ENCODE measurements at places on chromosomes 5 and 9. TPM values are rescaled to one million over a fixed set of nuclear protein-coding genes. Genes with fewer than 3 reads are reported as not detected.

DNA sequence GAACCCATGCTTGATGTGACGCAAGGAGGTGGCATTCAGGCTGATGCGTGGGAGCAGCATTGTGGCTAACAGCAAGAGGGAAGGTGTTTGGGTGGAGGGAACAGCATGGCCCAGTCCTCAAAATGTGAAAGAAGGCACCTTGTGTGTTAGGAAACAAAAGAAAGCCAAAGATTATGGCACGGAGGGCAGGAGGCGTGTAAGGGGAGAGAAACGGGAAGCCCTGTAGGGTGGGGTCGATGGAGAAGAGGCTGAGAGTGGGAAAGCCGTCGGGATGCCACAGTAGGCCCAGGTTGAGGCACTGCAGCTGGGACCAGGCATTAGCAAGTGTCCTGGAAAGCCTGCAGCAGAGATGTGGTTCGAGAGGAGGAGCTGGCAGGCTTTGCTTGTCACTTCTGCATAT, 241.1 kb downstream of the GADD45G start:
- no peak overlapping the region for H3K27ac ChIP-seq
- H3K4me1 ChIP-seq = no peaks in the 10 kb centered on the region
- DNase-seq = no peak
- H3K27me3 ChIP-seq = peaks cover 5% of the 10 kb centered on the region

GRCh38 chr9:79658926-79659325, 87.2 kb downstream of the TLE4 start:
- DNase-seq = no peak
- no peak overlapping the region for H3K27ac ChIP-seq
- no peaks in the 10 kb centered on the region for H3K27me3 ChIP-seq
- no peak overlapping the region for H3K4me3 ChIP-seq
- H3K4me1 ChIP-seq = no peaks in the 10 kb centered on the region

DNA sequence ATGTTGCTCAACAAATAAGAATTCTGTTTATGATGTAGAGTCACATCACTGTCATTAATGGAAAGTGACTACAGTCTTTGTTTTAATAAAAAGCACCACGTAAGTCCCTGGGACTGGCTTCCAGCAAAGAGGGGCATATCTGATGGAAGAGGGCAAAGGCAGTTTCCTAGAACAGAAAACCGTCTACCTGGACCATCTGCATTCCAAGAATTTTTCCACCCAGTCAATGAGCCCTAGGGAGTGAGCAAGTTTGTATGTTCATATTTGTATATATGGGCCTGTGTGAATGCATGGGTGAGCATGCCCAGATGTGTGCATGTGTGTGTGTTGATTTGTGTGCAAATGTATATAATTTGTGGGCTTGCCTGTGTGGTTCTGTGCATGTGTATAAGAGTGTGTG, 156.8 kb upstream of the SEMA6A start:
- no peaks in the 10 kb centered on the region for H3K27me3 ChIP-seq
- no peak for DNase-seq
- H3K4me1 ChIP-seq = no peaks in the 10 kb centered on the region
- no peak overlapping the region for H3K27ac ChIP-seq

- no peak overlapping the region for H3K27ac ChIP-seq
- H3K4me3 ChIP-seq = no peak overlapping the region
- H3K36me3 ChIP-seq = no peaks in the 10 kb centered on the region
- no peak for DNase-seq
Observed at GRCh38 chr9:73231203-73231602, 79.5 kb downstream of the ANXA1 start.

DNA sequence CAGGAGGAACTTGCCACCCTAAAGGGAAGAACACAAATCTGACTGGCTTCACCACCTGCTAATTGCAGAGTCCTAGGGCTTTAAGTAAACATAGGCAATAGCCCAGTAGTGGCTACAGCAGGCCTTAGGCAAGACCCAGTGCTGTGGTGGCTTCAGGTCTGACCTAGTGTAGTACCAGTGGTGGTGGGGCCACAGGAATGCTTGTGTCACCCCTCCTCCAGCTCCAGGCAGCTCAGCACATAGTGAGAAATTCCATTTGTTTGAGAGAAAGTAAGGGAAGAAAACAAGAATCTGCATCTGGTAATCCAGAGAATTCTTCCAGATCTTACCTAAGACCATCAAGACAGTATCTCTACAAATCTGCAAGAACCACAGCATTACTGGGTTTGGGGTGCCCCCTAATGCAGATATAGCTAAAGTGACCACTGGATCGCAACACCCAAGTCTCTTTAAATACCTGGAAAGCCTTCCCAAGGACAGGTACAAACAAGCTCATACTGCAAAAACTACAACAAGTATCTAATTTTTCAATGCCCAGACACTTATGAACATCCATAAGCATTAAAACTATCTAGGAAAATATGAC, 102.6 kb upstream of the TRPM3 start:
- H3K27me3 ChIP-seq = no peaks in the 10 kb centered on the region
- no peak overlapping the region for H3K4me3 ChIP-seq
- H3K27ac ChIP-seq = no peak overlapping the region
- H3K36me3 ChIP-seq = no peaks in the 10 kb centered on the region
- DNase-seq = no peak

GRCh38 chr5:13510616-13511015, 433.9 kb downstream of the DNAH5 start:
- H3K4me1 ChIP-seq = no peaks in the 10 kb centered on the region
- no peaks in the 10 kb centered on the region for H3K27me3 ChIP-seq
- H3K4me3 ChIP-seq = no peak overlapping the region
- no peak for DNase-seq
- no peaks in the 10 kb centered on the region for H3K36me3 ChIP-seq

DNA sequence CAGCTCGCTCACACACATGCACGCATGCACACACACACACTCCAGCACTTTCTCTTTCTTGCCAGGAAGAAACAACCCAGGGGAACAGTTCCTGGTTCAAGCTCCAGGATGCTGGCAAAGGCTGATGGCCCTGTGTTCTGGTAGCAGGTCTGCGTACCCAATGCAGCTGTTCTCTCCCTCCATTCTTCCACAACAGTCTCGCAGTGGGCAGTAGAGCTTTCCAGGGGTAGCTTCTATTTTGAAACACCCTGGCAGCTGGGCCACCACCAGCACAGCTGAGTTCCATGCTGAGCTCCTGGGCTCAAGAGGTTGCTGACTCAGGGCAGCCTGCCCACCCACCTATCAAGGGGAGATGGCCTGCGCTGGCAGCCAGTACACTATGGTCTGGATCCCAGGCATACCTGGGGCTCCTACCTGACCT, 4.7 kb downstream of the VDAC1 start:
- no peak for DNase-seq
- H3K36me3 ChIP-seq = peaks cover 3% of the 10 kb centered on the region
- peaks cover 28% of the 10 kb centered on the region for H3K4me1 ChIP-seq
- H3K27me3 ChIP-seq = no peaks in the 10 kb centered on the region
- H3K4me3 ChIP-seq = no peak overlapping the region

DNA sequence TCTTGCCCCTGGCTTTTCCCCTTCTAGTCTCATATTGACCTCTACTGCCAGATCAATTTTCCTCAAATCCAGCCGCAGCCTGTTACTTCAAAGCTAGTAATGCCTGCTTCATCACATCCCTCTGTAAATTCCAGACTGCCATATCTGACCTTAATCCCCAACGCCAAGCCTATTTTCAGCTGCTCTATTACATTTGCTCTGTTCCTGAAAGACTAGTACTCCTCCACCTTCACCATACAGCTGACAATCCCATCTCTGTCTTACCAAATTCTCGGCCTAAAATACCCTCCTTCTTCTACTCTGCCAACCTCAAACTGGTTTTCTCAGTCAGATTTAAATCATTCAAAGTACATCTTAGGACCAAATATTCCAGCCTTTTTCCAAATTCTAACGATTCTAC, 420.2 kb downstream of the RAB3C start:
- no peaks in the 10 kb centered on the region for H3K4me1 ChIP-seq
- no peaks in the 10 kb centered on the region for H3K27me3 ChIP-seq
- no peak for DNase-seq

- no peak overlapping the region for H3K4me3 ChIP-seq
- H3K27me3 ChIP-seq = no peaks in the 10 kb centered on the region
- no peaks in the 10 kb centered on the region for H3K4me1 ChIP-seq
- H3K36me3 ChIP-seq = no peaks in the 10 kb centered on the region
- DNase-seq = no peak
- no peak overlapping the region for H3K27ac ChIP-seq
Observed at GRCh38 chr9:83060556-83060955, 2.4 kb downstream of the RASEF start.

GRCh38 chr5:160903076-160903475, 51.1 kb upstream of the ATP10B start:
- H3K4me3 ChIP-seq = no peak overlapping the region
- DNase-seq = no peak
- no peak overlapping the region for H3K27ac ChIP-seq
- peaks cover 7% of the 10 kb centered on the region for H3K27me3 ChIP-seq
- no peaks in the 10 kb centered on the region for H3K36me3 ChIP-seq

GRCh38 chr5:94847726-94848125, 229.3 kb downstream of the SLF1 start:
- DNase-seq = no peak
- no peaks in the 10 kb centered on the region for H3K27me3 ChIP-seq
- H3K36me3 ChIP-seq = no peaks in the 10 kb centered on the region
- H3K4me3 ChIP-seq = no peak overlapping the region
- H3K27ac ChIP-seq = no peak overlapping the region

GRCh38 chr9:123302348-123303214, 34.2 kb upstream of the STRBP start:
- DNase-seq = no peak
- H3K36me3 ChIP-seq = no peaks in the 10 kb centered on the region
- peaks cover 12% of the 10 kb centered on the region for H3K4me1 ChIP-seq
- no peak overlapping the region for H3K4me3 ChIP-seq
- no peak overlapping the region for H3K27ac ChIP-seq

DNA sequence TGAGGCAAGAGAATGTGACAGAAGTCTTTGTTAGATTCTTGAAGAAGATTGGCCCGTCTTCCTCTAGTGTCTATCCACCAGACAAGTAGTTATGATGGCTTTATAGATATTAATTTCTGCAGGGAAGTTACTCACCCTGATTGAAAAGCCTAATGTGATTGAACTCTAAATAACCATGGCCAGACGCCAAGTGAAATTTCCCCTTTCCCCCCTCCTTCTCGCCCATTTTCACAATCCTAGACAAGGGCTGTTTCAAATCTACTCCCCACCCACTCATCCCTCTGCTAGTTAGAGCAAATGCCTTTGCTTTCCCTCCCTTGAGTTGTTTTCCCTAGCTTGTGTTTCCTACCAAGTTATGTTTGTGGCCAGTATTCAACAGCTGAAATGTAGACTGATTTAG, 182.5 kb downstream of the TMEM167A start:
- no peak overlapping the region for H3K27ac ChIP-seq
- no peaks in the 10 kb centered on the region for H3K27me3 ChIP-seq
- H3K36me3 ChIP-seq = no peaks in the 10 kb centered on the region
- DNase-seq = no peak

DNA sequence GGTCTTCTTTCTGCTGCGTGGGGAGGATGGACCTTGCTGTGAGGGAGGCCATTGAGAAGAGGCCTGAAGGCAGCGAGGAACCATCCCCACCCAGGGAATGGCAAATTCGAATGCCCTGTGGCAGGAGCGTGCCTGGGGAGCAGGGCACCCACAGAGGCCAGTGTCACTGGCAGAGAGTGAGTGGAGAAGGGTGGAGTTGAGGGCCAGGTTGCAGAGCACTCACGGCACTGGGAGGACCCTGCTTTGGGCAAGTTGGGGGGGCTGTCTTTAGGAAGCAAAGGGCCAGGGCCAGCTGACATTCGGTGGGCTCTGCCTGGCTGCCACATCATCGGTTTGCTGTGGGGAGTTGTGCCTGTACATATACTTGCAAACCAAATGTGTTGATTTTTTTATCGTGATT, 47.2 kb downstream of the SYK start:
- H3K36me3 ChIP-seq = no peaks in the 10 kb centered on the region
- H3K27ac ChIP-seq = no peak overlapping the region
- H3K27me3 ChIP-seq = no peaks in the 10 kb centered on the region
- no peak overlapping the region for H3K4me3 ChIP-seq

DNA sequence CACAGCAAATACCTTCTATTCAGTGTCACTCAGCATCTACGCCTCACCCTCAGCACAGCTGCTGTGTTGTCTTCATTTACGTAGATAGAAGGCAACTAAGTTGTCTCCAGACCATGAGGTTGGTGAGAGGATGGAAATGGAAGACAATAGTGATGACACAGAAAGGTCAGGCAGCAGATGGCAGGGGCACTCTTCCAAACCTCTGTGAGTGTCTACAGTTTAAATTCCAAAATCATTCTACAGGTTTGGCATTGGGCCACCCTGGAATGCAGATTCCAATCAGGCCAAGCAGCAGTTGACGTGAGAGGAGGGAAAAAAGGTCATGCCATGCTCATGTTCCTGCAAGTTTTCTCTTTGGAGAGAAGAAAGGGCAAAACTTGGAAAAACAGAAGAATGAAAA, 68.7 kb upstream of the ADAMTSL1 start:
- no peak for DNase-seq
- no peaks in the 10 kb centered on the region for H3K4me1 ChIP-seq
- no peak overlapping the region for H3K4me3 ChIP-seq

GRCh38 chr5:170746075-170746960, 37.2 kb upstream of the GABRP start:
- H3K4me1 ChIP-seq = peaks cover 4% of the 10 kb centered on the region
- H3K4me3 ChIP-seq = no peak overlapping the region
- no peak overlapping the region for H3K27ac ChIP-seq
- DNase-seq = no peak
- no peaks in the 10 kb centered on the region for H3K36me3 ChIP-seq
- H3K27me3 ChIP-seq = peaks cover 2% of the 10 kb centered on the region

GRCh38 chr5:113218200-113218599, 216.6 kb downstream of the TSSK1B start:
- H3K27me3 ChIP-seq = no peaks in the 10 kb centered on the region
- no peaks in the 10 kb centered on the region for H3K36me3 ChIP-seq
- H3K27ac ChIP-seq = no peak overlapping the region

- H3K27me3 ChIP-seq = no peaks in the 10 kb centered on the region
- no peaks in the 10 kb centered on the region for H3K4me1 ChIP-seq
- no peaks in the 10 kb centered on the region for H3K36me3 ChIP-seq
- H3K4me3 ChIP-seq = no peak overlapping the region
- H3K27ac ChIP-seq = no peak overlapping the region
Observed at GRCh38 chr9:133971981-133972941, 19.9 kb downstream of the VAV2 start.

Gene BRIX1
- 20.5 TPM for total RNA-seq

Gene LCN9
- not detected for total RNA-seq

Gene KCTD16
- total RNA-seq = not detected

Gene ARHGAP26
- total RNA-seq = 40.5 TPM

Gene NTMT1
- 37.4 TPM for total RNA-seq

Gene CCL27
- not detected for total RNA-seq

Gene ELOVL7
- total RNA-seq = 2.8 TPM

Gene IL3
- not detected for total RNA-seq

Gene TESK1
- 24.5 TPM for total RNA-seq

Gene MAMDC2
- 0.10 TPM for total RNA-seq

All from CD4-positive, CD25-positive, alpha-beta regulatory T cell (primary cell).